Hepatocyte (in vitro differentiated cells): ENCODE measurements at places on chromosomes 6 and 20. TPM values are rescaled to one million over a fixed set of nuclear protein-coding genes. Genes with fewer than 3 reads are reported as not detected.

Gene C20orf144
- 0.30 TPM in 1 of 2 replicates, not detected in the other for total RNA-seq

Gene APCDD1L
- 0.23 TPM in 1 of 2 replicates, not detected in the other for total RNA-seq

Gene GGTLC1
- not detected in 2 replicates for total RNA-seq

- DNase-seq = peak; percentile 15
- H3K27me3 ChIP-seq = no peaks in the 10 kb centered on the region
- H3K4me3 ChIP-seq = no peak overlapping the region
- H3K36me3 ChIP-seq = no peaks in the 10 kb centered on the region
- H3K27ac ChIP-seq = peak overlapping the region; percentile 7
Measured at GRCh38 chr20:11195169-11195568, 521.4 kb upstream of the JAG1 start.

DNA sequence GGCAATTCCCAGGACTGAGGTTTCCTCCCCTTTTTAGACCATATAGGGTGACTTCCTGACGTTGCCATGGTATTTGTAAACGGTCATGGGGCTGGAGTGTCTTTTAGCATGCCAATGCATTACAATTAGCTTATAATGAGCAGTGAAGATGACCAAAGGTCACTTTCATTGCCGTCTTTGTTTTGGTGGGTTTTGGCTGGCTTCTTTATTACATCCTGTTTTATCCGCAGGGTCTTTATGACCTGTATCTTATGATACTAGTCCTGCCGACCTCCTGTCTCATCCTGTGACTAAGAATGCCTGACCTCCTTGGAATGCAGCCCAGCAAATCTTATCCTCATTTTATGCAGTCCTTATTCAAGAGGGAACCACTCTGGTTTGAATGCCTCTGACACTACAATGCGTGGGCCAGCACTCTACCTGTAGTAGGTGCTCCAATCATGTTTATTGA lies 190.1 kb downstream of the KCNQ5 start:
- DNase-seq = no peak
- no peaks in the 10 kb centered on the region for H3K27me3 ChIP-seq
- H3K4me3 ChIP-seq = no peak overlapping the region
- no peak overlapping the region for H3K27ac ChIP-seq

DNA sequence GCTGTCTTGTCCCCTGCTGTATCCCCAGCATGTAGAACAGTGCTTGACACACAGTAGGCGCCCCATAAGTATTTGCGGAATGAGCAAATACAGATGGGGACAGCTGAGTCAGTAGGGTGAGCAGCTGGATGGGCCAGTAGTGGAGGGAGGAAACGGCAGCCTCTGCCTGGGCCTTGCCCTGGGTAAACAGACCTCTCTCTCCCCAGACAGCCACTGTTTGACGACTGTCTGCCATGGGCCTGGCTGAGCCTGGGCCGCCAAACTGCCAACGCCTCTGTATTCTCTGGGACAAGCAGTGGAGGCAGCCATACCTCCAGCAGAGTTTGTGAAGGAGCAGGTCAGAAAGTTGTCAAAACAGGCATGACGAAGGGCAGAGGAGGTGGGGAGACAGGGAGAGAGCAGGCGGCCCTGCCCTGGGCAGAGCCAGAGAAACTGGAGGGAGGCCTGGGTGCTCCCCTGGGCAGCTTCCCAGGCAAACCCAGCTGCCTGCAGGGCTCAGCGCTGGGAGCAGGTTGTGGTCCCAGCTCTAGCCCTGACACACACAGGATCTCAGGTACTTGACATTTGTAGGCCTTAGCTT lies 15.2 kb downstream of the HNF4A start:
- peaks cover 14% of the 10 kb centered on the region for H3K4me1 ChIP-seq

DNA sequence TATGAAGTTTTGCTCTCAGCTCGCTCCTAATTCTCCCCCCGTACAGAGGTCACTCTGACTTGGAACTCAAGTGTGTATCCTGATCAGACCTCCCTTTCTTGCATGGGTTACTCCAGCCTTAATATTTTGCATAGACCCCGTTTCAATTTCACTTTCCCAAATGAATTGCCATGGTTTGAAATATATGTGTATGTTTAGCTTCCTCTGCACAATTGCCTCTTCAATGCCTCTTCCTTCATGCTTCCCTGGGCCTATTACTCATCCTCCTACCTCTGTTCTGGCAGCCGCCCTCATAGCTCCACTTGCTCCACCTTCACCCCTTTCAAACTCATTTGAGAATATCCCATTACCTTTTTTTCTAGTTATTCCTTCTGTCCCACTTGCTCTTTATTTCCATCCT lies 90.0 kb upstream of the SAMD5 start:
- no peaks in the 10 kb centered on the region for H3K27me3 ChIP-seq
- H3K27ac ChIP-seq = no peak overlapping the region
- H3K4me1 ChIP-seq = no peaks in the 10 kb centered on the region
- no peak overlapping the region for H3K4me3 ChIP-seq
- no peak for DNase-seq
- H3K36me3 ChIP-seq = no peaks in the 10 kb centered on the region

DNA sequence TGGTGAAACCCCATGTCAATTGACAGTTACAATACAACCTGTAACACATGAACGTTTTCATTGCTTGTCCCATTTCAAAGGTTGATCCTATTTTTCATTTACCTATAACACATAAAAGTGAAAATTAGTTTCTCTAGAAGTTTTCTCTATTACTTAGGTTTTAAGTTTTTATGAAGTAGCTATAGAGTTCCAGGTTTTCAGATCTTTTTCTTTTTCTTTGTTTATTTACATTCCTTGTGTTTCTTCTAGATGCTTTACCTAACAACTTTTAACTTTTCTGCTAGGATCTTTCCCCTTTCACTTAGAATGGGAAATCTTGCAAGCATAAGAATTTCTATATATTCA lies 232.6 kb downstream of the PLCB1 start:
- no peaks in the 10 kb centered on the region for H3K27me3 ChIP-seq
- no peak for DNase-seq
- H3K4me3 ChIP-seq = no peak overlapping the region
- H3K27ac ChIP-seq = no peak overlapping the region
